Suprapubic skin (tissue), 4 donors: ENCODE measurements at places on chromosomes 6 and 20. TPM values are rescaled to one million over a fixed set of nuclear protein-coding genes. Genes with fewer than 3 reads are reported as not detected.

The VSX1 gene
- not detected for total RNA-seq

The MAP7 gene
- total RNA-seq, result 29.4 TPM

The TP53TG5 gene
- total RNA-seq, result not detected

The SLC2A10 gene
- 5.9 TPM for total RNA-seq

The PMEPA1 gene
- 13.1 TPM for total RNA-seq

The PXT1 gene
- not detected for total RNA-seq

The TINAG gene
- not detected for total RNA-seq

DNA sequence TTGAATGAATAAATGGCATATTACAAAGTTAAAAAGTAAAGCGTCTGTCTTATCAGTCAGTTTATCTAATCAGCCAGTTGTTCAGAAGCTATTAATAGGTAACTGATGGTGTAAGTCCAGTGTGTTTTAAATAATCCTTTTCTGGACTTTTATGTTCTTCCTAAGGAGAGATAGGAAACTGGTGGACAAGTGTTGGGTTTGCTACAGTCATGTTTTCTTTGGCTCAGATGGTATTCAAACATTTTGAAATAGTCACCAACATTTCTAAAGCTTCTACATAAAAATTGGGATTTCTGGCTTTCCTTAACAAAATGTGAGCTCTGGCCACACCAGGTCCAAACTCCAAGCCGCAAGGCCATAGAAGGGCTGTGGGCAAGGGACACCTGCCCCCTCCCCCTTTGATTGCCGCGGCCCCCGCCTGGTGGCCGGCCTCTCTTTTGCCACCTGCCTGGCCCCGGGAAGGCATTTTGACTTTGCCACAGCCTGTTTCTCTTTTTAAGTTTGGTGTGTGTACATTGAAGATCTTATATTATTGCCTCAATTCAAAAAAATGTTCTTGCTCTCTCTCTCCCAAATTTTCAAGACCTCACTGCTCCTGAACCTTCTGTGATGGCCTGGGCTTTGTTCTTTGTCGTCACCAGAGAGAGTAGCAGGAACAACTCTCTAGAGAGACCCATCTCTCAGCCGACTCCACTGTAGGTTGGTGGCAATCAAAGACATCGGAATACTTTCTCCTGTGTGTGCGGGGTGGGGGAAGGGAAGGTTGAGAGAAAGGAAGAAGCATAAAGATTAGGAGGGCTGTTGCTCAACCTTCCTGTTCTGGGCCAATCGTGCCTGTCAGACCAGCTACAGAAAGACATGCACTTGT, 84.0 kb upstream of the ZNF217 start:
- no peaks in the 10 kb centered on the region for H3K4me1 ChIP-seq
- no peak overlapping the region for H3K27ac ChIP-seq

- no peaks in the 10 kb centered on the region for H3K27me3 ChIP-seq
- peaks cover 46% of the 10 kb centered on the region for H3K4me1 ChIP-seq
- H3K27ac ChIP-seq, result peak overlapping the region; percentile 44
- H3K4me3 ChIP-seq, result no peak overlapping the region
Observed at GRCh38 chr6:157144859-157145568, 178.3 kb downstream of the TMEM242 start.

GRCh38 chr6:152993431-152993830, 9.1 kb downstream of the MTRF1L start:
- H3K4me3 ChIP-seq, result no peak overlapping the region
- no peak overlapping the region for H3K27ac ChIP-seq
- DNase-seq, result no peak
- H3K27me3 ChIP-seq, result no peaks in the 10 kb centered on the region
- H3K4me1 ChIP-seq, result peaks cover 5% of the 10 kb centered on the region

GRCh38 chr20:63154395-63154794, 61.5 kb downstream of the YTHDF1 start:
- peaks cover 3% of the 10 kb centered on the region for H3K4me1 ChIP-seq
- peaks cover 96% of the 10 kb centered on the region for H3K27me3 ChIP-seq
- no peak for DNase-seq
- no peak overlapping the region for H3K4me3 ChIP-seq

GRCh38 chr20:24664266-24664986, 195.0 kb downstream of the SYNDIG1 start:
- H3K27ac ChIP-seq, result no peak overlapping the region
- peaks cover 4% of the 10 kb centered on the region for H3K27me3 ChIP-seq
- no peaks in the 10 kb centered on the region for H3K4me1 ChIP-seq
- H3K36me3 ChIP-seq, result no peaks in the 10 kb centered on the region
- peak; percentile 18 for DNase-seq

GRCh38 chr6:5325173-5325572, 63.9 kb downstream of the FARS2 start:
- peaks cover 12% of the 10 kb centered on the region for H3K36me3 ChIP-seq
- no peaks in the 10 kb centered on the region for H3K27me3 ChIP-seq
- H3K4me1 ChIP-seq, result no peaks in the 10 kb centered on the region
- H3K27ac ChIP-seq, result no peak overlapping the region
- no peak for DNase-seq

GRCh38 chr6:63213325-63213724, 2.1 kb downstream of the FKBP1C start:
- no peak overlapping the region for H3K27ac ChIP-seq
- no peaks in the 10 kb centered on the region for H3K27me3 ChIP-seq
- no peak overlapping the region for H3K4me3 ChIP-seq
- no peak for DNase-seq
- H3K36me3 ChIP-seq, result no peaks in the 10 kb centered on the region

DNA sequence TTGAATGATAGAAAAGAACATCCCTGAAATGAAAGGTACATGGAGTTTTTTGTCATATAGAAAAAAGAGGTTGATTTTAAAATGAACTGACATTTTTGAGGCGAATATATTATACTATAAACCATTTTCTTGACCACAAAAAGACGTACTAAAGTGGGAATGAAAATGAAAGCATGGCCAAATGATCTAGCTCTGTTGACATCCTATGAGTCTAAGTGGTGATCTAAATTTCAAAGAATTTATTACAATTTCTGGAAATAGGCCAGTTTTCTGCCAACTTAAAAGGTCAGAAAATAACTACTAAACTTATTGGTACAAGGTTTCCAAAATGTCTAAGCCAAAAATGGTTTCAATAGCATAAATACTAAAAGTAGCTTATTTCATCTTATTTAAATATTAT, 536.8 kb downstream of the EYS start:
- no peaks in the 10 kb centered on the region for H3K27me3 ChIP-seq
- no peak overlapping the region for H3K4me3 ChIP-seq
- no peaks in the 10 kb centered on the region for H3K36me3 ChIP-seq
- DNase-seq, result no peak
- H3K27ac ChIP-seq, result no peak overlapping the region
- H3K4me1 ChIP-seq, result no peaks in the 10 kb centered on the region

DNA sequence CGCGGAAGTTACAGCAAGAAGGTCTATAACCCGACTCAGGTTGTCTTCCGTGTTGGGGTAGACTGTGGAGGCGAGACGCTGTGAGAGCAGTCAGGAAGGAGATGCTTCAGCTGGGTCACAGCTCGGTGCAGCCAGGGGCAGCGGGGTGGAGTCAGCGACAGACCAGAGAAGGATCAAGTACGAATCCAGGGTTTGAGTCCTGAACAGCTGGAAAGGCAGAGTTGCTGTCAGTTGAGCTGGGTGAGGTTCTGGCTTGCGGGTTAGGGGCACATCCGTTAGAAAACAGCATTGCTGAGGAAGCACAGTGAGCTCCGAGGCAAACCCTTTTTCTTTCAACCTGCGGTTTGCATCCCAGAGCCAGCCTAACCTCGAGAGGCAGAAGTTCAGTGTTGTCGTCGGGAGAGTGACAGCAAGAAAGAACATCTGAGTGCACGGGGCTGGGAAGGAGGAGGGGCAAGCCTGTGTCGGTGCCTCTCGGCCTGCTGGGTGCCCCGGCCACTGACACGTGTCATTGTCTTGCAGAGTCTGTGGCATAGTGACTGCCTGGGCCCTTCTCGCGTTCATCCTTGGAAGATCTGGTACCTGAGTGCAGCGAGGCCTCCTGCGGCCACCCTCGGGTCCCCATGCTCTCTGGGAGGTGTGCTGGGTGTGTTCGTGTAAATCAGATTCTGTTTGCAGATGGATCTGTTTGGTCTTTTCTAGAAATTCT, 20.0 kb downstream of the PNLDC1 start:
- H3K4me3 ChIP-seq, result no peak overlapping the region
- H3K27me3 ChIP-seq, result no peaks in the 10 kb centered on the region
- no peak for DNase-seq
- no peak overlapping the region for H3K27ac ChIP-seq
- H3K36me3 ChIP-seq, result no peaks in the 10 kb centered on the region
- H3K4me1 ChIP-seq, result no peaks in the 10 kb centered on the region

GRCh38 chr6:159168536-159169192, 536 bp upstream of the FNDC1 start:
- peak overlapping the region; percentile 51 for H3K4me3 ChIP-seq
- H3K36me3 ChIP-seq, result no peaks in the 10 kb centered on the region
- no peak for DNase-seq

DNA sequence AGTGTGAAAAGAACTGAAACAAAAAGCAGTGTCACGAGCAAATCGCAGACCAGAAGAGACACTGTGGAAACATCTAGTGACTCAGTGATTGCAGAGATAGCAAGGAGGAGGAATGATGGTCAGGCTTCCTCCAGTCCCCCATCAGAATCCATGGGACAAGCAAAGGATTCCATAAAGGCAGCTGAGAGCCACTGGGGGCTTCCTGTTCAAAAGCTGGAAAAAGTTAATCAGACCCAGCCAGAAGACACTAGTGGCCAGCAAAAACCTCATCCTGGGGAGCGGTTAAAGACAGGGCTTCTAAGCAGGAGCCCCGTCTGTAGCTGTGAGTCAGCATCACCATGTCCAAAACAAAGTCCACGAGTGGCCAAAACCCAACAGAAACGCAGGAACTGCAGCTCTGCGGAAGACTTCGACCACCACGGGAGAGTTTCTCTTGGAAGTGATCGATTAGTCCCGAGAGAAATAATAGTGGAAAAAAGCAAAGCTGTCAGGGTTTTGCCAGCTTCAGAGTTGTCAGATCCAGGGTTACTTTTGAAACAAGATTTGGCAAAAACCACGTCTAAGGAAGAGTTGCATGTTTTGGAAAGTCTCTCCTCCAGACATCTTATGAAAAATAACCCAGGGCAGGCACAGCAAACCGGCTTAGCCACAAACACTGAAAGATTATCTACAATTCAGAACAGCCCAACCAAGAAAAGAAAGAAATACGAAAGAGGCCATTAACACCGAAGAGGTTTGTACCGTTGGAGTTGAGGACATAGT, 51.0 kb downstream of the JAG1 start:
- H3K27me3 ChIP-seq, result no peaks in the 10 kb centered on the region
- no peaks in the 10 kb centered on the region for H3K36me3 ChIP-seq
- DNase-seq, result no peak
- peak overlapping the region; percentile 78 for H3K27ac ChIP-seq
- peaks cover 60% of the 10 kb centered on the region for H3K4me1 ChIP-seq
- peak overlapping the region; percentile 19 for H3K4me3 ChIP-seq

- no peaks in the 10 kb centered on the region for H3K4me1 ChIP-seq
- DNase-seq, result no peak
- no peak overlapping the region for H3K4me3 ChIP-seq
Observed at GRCh38 chr6:12801141-12801540, 84.6 kb downstream of the PHACTR1 start.

DNA sequence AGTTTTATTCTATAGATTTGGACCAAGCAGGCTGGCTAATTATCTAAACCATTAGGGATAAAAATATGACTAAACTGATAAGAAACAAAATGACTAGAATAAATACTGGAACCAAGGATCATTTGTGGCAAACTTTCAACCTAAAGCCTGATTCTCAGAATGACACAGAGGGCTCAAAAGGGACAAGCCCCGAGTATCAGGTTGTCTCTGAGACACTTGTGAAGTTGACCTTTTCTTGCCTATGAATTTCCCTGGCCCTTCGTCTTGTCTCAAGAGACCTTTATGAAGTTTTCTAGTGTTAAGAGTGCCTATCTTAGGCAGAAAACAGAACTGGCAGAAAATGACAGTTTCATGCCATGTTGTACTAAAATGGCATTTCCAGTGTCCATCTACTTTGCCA, 68.3 kb downstream of the IMPG1 start:
- H3K4me1 ChIP-seq, result no peaks in the 10 kb centered on the region
- no peaks in the 10 kb centered on the region for H3K27me3 ChIP-seq
- no peaks in the 10 kb centered on the region for H3K36me3 ChIP-seq
- no peak for DNase-seq

- no peaks in the 10 kb centered on the region for H3K36me3 ChIP-seq
- H3K27me3 ChIP-seq, result no peaks in the 10 kb centered on the region
- no peak overlapping the region for H3K4me3 ChIP-seq
- no peaks in the 10 kb centered on the region for H3K4me1 ChIP-seq
- H3K27ac ChIP-seq, result no peak overlapping the region
- DNase-seq, result no peak
Observed at GRCh38 chr6:78505178-78505577, 362.2 kb upstream of the IRAK1BP1 start.

DNA sequence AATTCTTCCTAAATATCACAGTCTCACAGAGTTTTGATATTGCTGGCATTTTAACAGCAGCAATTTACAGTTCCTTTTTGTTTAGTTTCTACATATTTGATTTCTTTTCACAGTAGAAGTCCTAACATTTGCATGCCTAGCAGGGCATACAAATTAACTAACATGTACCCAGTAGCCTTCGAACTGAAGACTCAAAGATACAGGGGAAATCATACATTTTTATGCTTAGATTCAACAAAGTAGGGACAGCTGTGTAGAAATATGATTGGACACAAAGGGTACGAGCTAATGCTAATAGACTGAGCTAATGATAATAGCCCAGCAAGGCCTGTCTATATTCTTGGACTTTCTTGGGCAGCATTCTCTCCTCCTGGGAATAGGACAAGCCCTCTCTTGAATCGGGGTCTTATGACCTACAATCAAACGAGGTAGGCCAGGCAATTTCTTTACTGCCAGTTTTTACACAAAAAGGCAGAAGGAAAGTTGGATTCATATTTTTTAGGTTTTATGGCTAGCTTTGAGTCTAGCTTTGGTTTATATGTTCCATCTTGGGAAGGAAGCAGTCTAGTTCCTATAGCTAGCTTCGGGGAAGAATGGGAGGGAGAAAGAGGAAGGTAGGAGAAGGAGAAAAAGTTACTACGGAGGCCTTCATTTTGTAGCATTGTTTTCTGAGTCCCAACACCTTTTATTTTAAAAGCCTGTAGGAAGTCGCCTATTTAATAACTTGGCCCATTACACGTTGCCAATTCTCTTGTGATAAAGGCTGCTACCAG, 115.8 kb downstream of the HFE start:
- DNase-seq, result no peak
- no peaks in the 10 kb centered on the region for H3K36me3 ChIP-seq
- peaks cover 47% of the 10 kb centered on the region for H3K4me1 ChIP-seq
- peaks cover 45% of the 10 kb centered on the region for H3K27me3 ChIP-seq
- H3K4me3 ChIP-seq, result no peak overlapping the region

GRCh38 chr6:35911871-35912653, 8.8 kb downstream of the SRPK1 start:
- H3K27ac ChIP-seq, result no peak overlapping the region
- no peaks in the 10 kb centered on the region for H3K27me3 ChIP-seq
- H3K4me1 ChIP-seq, result no peaks in the 10 kb centered on the region
- DNase-seq, result no peak
- peaks cover 18% of the 10 kb centered on the region for H3K36me3 ChIP-seq
- no peak overlapping the region for H3K4me3 ChIP-seq

DNA sequence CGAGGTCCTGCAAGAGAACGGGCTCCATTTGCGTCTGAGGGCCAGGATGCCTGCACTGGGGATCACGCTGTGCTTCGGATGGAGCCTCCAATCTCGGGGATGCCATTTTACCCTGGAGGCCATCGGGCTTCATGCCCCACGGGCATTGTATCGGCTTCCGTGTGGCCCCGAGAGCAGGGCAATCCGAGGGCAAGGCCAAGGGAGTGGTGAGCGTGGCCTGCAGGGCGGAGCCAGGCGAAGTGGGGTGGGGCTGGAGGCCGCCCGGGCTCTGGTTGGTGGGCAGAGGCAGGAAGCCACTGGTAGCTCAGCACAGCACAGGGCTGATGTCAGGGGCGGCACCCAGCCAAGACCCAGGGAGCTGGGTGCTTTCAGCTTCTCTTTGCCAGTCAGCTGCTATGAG, 57.5 kb upstream of the BHLHE23 start:
- H3K27me3 ChIP-seq, result peaks cover 78% of the 10 kb centered on the region
- H3K27ac ChIP-seq, result no peak overlapping the region
- DNase-seq, result no peak
- no peaks in the 10 kb centered on the region for H3K36me3 ChIP-seq
- no peak overlapping the region for H3K4me3 ChIP-seq
- H3K4me1 ChIP-seq, result no peaks in the 10 kb centered on the region
